ENCODE measurements at places on chromosomes 1 and 21.
A peak's percentile ranks its signal among the peaks of the same experiment; 100 is the strongest.

DNA sequence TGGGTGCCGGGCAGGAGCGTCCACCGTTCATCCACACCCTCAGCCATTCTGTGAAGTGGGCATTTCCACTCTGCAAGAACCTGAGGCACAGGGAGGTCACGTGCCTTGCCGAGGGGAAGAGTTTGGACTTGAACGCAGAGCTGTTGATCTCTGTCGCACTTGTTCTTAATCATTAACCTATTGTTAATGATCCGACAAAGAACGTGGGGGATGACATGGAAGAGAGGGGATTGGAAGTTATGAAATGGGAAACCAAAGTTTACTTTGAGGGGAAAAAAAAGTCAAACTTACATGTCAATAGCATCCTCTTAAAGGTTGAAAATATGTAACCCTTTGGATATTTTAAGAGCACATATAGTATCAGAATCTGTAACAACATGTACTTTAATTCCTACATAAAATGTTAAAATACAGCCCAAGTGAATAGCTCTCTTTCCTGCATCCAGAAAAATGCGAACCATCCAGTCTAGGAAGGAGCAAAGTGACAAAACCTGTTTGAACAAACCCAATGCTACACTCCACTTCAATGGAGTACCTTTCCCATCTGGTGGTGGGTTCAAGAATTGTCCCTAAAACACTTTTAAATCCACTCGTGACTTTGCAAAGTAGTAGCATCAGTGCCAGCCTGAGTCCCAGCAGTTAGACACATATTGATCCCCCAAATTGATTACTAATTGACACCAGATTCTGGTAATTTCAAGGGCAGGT, 75.5 kb downstream of the SETD4 start:
- no peak for DNase-seq

GRCh38 chr1:41532206-41532975, 47.9 kb upstream of the EDN2 start:
- no peak for DNase-seq

DNA sequence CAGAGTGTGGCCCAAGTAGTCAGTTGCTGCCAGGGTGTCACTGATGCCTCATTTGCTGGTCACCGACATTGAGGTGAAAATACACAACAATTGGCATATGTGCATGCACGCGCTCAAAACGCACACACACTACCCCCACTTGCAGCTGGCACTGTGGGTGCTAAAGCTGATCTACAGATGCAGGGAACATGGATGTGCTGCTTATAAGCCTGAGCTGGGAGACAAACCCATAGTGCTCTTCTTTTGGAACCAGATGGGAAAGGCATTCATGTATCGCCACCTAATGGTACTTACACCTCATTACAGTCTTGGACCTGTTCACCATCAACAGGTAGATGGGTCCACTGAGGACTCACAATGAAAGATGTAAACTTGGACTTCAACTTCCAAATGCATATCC, 70.3 kb upstream of the CAMK1G start:
- peak; percentile 65 for DNase-seq

DNA sequence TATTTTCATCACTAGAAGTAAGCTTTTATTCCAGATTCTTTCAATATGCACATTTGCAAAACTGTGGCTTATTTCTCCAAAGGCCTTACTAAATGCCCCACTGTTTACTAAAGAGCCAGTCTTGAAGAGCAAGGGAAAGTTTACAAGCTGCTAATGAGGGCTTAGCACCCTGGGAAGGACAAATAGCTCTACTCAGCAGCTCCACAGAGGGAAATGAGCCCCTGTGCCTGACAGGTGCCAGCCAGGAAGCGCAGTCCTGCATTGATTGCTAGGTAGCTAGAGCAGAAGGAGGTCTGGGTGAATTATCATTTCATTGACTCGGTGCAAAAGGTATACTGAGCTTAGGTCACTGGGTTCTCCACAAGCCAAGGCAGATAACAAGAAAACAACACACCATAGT, 307.0 kb downstream of the SETD4 start:
- peak; percentile 6 for DNase-seq

- DNase-seq: no peak
Measured at GRCh38 chr21:42042651-42043050, 28.5 kb upstream of the UMODL1 start.

DNA sequence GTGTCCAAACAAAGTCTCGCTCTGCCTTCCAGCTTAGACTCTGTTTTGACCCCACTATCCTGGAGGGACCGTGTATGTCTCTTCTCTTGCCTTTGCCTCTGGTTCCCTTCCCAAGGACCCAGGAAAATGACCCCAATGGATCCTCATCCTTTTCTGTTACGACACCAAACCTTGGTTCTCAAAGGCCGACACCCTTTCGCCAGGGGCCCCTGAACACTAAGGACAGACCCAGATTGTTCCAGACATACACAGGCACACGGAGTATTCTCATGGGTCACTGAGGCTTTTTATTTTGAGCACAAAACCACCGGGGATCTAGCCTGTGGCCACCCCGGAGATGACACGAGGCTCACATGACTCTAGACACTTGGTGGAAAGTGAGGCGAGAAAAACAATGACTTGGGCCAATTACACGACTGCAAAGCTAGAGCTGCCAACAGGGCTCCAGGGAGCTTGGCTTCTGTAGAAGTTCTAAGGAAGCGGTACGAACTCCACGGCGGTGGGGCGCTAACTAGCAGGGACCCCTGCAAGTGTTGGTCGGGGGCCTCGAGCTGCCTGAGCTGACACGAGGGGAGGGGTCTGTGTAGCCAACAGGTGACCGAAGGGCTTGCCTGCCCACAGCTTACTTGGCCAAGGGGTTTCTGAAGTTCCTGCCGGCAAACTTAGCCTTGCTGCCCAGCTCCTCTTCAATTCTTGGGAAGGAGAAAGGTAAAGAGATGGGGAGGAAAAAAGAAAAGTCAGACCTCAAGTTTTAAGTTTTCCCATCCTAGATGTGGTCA, 17.6 kb downstream of the ENO1 start:
- DNase-seq: no peak

DNA sequence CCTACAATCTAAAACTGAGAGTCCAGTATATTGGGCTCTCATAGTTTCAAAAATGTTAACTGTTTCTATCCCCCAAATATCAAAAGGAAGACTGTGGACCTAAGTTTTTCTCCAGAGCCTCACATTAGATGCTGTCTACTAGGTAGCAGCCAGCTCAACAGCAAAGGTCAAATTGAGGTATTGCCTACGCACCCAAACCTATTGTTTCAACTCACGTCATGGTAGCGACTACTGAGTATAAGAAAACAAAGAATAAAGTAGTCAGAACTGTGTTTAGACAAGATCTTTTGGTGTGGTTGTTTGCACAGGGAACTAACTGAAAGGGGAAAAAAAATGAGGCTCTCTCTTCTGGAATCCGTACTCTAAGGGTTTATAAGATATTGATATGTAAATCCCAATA, 173.2 kb downstream of the LBR start:
- no peak for DNase-seq
